ENCODE measurements at places on chromosomes 11 and 22. TPM values are rescaled to one million over a fixed set of nuclear protein-coding genes. Genes with fewer than 3 reads are reported as not detected.

DNA sequence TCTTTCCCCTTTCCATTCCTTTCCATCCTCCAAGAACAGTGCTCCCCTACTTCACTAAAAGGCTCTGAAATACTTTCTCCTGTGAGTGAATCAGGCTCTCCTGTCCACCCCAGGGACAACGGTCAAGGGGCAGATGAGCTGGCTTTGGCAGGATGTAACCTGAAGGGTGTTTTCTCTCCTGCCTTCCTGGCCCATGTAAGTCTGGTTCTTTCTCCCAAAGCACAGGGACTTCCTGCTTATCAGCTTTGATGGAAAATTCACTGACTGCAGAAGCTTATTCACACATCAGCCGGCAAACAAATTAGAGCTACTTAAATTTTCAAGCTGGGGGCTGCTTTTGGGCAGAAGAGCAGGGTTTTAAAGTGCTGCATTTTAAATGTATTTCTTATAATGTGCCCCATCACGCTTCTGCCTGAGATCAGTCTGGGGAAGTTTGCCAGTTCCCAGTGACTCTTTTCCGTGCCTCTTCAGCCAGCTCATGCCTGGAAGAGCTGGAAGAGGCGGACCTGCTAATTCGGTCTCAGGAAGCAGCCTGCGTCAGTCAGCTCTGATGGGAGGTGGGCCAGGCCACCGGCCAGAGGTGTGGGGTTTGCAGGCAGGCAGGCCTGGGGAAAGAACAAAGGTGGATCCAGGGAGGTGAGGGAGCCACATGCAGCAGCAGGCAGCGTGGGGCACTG lies 140.4 kb upstream of the TBCEL start:
- DNase-seq = no peak

DNA sequence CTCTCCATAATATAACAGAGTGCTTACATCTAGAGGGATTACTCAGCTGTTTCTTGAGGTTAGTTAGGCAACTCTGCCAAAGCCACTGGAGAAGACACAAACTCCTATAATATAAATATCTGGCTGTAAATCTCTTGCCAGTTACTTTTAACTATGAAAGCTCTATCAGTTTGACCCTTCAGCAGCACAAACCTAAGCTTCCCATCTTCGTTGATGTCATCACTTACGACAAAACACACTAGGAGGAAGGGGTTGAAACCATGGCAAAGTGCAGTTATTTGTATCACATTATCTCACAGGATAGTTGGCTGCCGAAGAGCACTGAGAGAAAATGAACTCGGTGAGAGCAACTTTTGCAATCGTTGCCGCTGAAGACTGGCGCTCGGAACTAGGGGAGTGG lies 922.1 kb downstream of the OPCML start:
- DNase-seq = no peak

GRCh38 chr11:93268287-93269040 lies 62.1 kb upstream of the DEUP1 start:
- DNase-seq = no peak

DNA sequence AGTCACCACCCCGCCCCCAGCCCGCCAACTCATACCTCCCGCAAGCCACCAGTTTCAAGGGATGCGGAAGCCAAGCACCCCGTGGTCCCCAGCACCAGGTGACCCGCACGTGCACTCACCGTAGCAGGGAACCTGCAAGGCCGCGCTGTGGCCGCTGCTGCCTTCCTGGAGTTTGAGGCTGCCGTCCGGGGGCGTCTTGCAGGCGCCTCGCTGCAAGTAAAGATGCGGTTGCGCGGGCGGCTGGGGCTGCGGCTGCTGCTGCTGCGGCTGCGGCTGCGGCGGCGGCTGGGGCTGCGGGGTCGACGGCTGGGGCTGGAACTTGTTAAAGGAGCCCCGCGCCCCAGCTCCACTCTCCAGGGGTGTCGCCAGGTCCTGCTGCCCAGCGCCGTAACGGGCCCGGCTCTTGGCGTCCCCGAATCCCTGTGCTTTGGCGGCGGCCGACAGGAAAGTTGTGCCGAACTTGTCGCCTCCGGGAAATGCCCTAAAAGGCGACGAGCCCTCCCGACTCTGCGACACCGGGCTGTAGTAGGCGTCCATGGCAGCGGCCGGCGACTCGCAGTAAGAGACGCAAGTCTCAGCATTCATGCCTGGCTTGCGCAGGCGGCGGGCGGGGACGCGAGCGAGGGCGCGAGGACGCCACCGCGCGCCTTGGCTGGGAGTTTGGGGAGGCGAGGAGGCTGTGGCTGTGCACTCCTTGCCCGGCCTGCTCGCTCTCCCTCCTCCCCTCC lies at the start of gene ALX4:
ALX4 (minus strand) TSS at position 662 of the 728 bp plus-strand sequence; CDS start at position 585, 77 bp downstream.
- DNase-seq = no peak

DNA sequence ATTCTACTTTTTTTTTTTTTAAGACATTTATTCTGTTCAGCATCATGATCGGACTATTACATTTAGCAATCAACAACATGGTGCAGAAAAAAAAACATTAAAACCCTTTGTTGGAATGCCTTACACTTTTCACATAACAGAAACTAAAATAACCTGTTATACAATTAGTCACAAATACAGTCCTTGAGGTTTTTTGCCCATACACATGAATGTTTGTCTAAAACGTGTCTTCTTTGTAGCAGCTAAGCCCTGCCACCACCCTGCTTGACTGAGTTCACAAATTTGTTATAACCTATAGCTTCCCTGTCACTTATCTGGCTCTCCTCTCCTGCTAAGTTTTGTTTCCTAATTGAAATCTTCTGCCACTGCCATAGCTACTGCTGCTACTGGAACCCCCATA lies 75.4 kb upstream of the ARHGAP20 start:
- DNase-seq = no peak

DNA sequence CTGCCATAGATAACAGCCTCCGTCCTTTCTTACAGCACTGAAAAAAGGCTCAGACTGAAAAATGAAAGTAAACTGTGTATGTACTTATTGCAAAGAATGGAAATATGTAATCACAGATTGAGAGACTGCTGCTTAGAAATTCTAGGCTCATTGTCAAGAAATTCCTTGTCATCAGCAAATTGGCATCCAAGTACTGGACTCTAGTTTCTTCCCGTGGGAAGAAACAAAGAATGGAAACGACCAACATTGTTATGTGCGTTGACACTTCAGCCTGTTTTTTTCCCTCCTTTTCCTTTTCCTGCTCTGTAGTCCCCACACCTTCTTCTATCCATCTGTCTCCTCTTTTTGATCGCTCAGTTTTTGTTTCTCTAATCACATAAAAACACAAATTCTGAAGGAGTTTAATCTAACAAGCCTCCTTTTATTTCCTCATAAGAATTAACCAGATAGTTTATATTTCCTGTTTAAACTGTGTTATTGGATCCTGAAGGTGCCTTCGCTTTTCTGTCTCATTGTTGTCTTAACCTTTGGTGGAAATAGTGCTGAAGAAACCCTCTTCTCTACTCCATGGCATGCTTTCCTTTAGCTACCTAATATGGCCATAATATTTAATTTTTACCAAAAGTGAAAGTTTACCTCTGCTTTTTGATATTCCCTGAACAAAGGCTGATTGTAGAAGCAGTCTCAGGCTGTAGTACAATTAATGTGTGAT lies 20.0 kb upstream of the CASP12 start:
- DNase-seq = no peak

GRCh38 chr11:115874843-115875242 lies 370.6 kb upstream of the CADM1 start:
- no peak for DNase-seq

- DNase-seq = no peak
Measured at GRCh38 chr11:29333993-29334775, 682.6 kb downstream of the KCNA4 start.

DNA sequence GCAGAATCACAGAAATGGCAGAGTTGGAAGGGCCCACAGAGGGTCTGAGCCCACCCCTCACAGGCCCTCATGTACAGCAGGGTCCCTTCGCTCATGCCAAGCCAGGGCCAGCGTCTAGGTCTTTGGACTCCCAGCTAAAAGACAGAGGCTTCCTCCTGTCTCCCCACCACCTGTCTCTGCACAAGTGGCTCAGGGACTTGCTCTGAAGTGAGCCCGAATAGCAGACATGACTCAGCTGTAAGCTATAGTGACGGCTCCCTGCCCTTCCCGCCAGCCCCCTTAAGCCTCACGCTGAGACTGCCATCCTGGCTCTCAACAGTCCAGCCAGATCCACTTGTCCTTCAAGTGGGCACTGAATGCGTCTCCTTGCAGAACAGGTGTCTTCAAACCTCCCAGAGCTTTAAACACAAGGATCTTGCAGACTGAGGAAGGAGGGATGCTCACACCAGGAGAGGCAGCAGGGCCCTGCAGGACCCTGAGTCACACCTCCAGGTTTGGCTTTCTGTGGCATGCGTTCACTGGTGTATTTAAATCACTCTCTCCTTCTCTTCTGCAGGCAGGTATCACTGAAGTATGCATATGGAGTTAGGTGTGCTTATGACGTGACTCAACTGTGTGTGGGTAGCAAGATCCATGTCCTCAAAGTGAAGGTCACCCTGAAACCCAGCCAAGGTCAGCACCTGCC lies 154.9 kb downstream of the CACNA1I start:
- no peak for DNase-seq

GRCh38 chr22:46750863-46751443 lies 11.5 kb upstream of the TBC1D22A start:
- DNase-seq = no peak

Gene ANKRD13D
- polyA plus RNA-seq = 21.1 TPM

Gene OR51E2
- polyA plus RNA-seq = 0.52 TPM

Gene TMPRSS5
- 0.43 TPM for polyA plus RNA-seq

Measured in right renal cortex interstitium (tissue), 3 donors.